Non-pigmented ciliary epithelial cell (primary cell): ENCODE measurements at places on chromosomes 12 and 14.

DNA sequence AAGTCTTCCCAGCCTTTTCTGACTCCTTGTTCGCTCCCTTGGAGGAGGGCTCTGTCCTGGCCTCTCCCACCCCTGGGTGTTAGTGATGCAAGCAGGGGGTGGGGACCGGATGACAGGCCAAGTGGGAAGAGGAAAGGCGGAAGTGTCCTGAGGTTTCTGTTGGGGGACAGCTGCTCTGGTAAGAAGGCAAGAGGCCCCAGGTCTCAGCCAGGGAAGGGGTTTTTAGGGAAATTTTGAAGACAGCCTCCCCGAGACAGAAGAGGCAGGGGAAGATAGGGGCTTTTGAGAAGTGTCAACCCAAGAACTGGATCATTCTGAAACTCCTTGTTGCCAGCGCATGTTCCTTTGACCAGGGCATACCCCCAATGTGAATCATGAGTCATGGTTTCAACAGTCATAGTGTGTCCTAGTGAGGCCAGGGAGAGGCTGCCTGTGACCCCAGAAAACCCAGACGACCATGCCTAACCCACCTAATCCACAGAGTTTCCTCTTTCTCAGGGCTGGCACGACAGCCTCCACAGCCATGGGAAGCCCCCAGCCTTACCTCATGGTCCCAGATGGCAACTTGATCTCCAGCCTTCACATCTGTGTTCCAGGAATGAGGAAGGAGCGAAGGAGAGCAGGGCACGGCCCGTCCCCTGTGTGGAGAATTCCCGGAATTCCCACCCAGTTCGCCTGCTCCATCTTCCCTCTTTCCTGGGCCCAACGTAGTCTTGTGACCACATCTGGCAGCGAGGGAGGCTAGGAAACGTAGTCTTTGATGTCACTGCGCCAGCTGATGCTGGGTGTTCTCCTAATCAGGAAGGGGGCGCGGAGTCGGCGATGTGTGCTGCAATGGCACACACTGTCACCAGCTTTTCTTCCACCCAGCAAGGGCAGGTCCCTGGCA, 4.9 kb upstream of the GPR132 start:
- no peak for DNase-seq

GRCh38 chr12:28570811-28571210, 380.6 kb downstream of the CCDC91 start:
- DNase-seq, result no peak

- no peak for DNase-seq
Observed at GRCh38 chr12:132230381-132230780, 86.1 kb downstream of the NOC4L start.

DNA sequence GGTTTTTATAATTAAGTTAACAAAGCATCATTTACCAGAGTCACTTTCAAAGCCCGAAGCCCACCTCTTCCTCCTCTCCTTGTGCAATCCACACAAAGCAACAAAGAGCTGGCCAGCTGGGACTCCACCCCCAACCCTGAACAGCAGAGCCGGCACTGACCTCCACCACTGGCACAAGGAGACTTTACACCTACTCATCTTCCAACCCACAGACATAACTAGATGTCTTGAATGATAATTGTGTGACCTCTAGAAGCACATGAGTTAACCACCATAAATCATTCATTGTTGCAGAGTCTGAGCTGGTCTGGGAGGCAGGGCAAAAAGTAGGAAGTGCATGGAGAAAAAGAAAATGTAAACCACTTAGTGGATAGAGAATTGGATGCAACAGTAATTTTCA, 72.2 kb downstream of the ST8SIA1 start:
- no peak for DNase-seq

GRCh38 chr14:102795060-102795925, 18.0 kb downstream of the TRAF3 start:
- DNase-seq, result peak; percentile 85

DNA sequence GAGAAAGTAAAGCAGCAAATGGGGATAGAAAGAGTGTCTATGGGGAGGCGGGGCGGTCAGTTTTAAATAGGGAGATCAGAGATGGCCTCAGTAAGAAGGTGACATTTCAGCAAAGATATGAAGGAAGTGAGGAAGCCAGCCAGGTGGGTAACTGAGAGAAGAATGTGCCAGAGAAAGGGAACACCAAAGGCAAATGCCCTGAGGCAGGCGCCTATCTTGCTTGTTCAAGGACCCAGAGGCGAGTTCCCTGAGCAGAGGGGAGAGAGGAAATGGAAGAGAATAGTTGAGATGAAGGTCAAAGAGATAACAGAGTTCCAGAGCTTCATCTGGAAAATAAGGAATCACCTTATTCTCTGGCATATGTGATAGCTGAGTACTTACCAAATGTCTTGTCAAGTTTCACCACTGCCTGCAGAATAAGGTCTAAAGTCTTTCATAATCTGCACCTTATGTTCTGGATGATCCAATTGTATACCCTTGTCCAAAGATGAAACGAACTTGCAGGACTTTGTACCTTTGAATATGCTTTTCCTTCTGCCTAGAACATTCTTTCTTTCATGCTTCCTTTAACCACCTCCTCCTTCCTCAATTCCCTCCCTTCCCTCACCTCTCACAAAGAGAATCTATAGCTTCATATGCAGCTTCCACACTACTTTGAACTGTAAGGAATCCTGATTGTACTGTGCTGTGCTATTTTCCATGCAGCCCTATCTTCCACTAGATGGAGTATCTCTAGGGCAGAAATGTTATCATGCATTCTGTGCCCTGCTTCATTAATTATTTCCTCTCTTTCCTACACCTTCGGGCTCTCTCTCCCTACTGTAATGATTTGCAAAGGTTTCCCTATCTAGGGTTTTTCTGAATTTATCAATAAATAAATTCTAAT, 38.5 kb downstream of the GNPTAB start:
- DNase-seq, result no peak

GRCh38 chr14:60090864-60091519, 731 bp upstream of the PCNX4 start:
- DNase-seq, result peak; percentile 37

- no peak for DNase-seq
Observed at GRCh38 chr12:100987552-100988521, 193.3 kb downstream of the ANO4 start.

GRCh38 chr12:5452569-5452968, 20.7 kb downstream of the NTF3 start:
- no peak for DNase-seq

GRCh38 chr12:119476951-119477350, 116.6 kb upstream of the TMEM233 start:
- no peak for DNase-seq

DNA sequence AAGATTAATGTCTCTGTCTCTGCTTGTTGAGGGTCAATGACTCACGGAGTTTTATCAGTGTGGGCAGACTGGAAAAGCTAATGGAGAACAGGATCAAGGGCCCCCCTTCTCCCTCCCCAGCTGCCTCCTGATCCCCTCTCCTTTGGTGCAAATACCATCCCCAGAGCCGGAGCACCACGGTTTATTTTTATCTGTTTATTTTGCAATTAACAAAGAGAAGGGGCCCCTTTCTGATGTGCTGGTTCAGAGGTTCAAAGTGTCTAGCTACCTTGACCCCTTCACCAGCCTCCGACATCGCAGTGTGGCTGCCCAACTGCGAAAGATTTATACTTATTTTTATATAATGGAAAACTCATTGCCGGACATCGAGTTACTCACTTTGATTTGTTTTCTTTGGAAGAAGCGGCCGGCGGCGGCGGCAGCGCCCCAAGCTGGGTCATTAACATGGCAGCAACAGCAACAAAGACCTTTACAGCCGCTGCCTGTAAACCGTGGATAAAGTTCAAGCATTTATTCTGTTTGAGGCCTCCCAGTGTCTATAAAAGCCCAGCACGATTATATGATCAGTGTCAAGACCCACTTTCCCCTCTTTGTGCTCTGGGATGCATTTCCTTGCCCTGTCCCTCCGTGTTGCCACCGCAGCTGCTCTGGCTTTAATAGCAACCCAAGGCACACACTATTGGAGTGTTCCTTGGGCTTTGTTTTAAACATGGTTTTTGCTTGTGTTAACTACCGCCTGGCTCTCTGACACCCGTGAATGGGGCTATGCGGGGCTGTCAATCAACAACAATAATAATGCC, 47.4 kb upstream of the PARP11 start:
- no peak for DNase-seq

DNA sequence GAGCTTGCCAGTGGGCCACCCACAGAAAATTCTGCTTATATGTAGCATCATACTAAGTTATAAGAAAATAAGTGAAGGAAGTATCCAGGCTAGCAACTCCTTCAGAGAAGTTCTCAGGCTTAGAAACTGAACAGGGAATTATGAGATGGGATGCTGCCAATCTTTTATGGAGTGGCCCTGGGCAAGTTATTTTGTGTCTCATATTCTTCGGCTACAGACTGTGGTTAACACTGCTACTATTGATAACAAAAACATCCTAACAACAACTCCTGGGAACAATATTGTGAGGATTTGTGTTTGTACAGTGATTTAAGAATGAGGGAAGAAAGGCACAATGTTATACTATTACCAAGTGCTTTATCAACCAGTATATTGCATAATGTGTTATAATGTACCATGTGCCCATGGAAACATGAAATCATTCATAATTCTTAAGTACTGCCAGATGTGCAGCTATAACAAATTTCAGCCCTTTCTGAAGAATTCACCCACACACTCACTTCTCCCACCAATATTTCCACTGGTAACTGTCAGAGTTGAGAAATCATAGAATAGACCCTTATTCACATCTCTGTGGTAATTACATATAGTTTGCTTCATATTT, 113.3 kb upstream of the SOX5 start:
- no peak for DNase-seq

DNA sequence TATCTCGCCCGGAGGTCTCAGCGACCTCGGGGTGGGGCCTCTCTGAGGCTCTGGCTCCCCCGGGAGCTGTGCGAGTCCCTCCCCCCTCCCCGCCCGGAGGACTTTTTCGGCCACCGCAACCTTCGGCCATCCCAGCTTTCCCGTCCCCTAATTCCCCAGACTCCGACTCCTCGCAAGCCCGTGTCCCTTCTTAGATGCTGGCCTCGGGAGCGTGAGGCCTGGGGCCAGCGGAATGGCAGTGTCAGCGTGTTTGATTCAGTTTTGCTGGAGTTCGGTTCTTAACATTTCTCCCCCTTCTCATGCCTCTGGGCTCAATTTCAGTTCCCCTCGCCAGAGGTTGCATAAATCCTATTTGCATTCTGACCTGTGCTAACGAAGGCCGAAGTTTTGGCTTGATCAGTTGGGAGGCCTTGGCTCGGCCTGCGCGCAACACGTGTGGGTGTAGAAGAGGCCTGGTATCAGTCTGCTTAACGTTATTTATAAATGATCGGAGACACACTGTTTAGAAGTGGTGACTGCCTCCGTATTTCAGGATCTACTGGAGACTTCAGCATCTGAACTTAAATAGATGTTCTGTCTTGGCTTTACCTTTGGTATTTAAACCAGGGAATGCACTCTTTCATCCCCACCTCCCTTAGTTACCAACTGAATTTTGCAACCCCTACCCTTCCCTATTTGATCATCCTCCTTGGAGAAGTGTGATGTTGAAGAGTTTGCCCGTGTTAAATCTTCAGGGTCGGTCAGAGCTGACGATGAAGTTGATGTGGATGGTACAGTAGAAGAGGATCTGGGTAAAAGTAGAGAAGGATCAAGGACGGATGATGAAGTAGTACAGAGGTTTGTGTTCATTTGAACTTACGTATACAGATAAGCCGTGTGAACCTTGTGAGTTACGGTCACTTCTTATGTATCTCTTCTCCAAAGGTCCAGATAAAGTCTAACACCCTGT, 851 bp downstream of the HSP90B1 start:
- DNase-seq, result no peak

DNA sequence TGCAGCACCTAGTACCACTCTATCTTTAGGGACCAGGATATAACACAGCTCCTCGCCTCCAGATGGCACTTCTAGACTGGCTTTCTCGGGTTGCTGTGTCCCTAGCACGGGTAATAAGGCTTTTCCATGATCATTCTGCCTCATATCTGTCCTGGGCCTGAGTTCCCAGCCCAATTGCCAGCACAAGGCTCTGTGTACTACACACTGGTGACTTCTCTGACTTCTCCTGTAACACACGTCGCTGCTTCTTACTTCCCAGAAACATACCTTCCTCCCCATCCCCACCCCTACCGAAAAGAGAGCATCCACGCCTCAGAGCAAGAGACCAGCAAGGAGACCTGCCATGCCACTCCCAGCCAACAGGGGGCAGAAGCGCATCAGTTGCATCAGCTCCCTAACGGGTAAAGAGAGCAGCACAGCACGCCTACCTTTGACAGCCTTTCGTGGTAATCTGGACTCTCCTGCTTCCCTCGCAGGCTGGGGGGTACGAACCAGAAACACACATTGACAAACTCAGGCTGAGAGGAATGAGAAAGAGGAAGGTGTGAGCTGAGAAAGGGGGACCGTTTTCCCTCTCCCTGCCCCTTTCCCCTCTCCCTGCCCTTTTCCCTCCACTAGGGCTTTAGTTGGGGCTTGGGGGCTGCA, 21.2 kb upstream of the ZNF740 start:
- no peak for DNase-seq

DNA sequence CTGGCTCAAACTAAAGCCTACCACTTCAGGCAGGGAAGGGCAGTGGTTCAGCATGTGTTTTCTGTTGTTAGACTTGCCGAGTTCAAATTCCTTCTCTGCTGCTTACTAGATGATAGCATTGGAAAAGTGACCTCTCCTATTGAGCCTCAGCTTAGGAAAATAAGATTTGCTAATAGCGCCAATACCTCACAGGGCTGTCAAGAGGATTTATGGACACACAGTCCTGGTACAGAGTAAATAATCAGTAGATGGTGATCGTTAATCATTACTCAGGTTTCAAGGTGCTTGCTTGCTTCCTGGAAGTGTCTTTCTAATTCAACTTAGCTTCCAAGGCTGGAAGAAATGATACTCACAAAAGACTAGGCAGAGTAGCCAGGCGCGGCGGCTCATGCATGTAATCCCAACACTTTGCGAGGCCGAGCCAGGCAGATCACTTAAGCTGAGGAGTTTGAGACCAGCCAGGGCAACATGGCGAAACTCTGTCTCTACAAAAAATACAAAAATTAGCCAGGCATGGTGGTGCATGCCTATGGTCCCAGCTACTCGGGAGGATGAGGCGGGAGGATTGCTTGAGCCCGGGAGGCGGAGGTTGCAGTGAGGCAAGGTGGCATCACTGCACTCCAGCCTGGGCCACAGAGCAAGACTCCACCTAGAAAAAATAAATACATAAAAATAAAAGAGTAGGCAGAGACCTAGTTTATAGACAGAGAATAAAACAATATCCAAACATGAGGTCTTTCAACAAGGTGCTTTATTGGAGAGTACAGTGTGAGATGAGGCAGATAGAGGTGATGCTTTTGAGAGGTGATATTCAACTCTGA, 6.0 kb downstream of the PLA2G1B start:
- DNase-seq, result no peak

GRCh38 chr14:43166163-43166562, 1340.9 kb downstream of the FSCB start:
- DNase-seq, result no peak
